Stimulated activated CD4-positive, alpha-beta T cell treated with anti-CD3 and anti-CD28 coated beads, TNF-alpha, amount 100 ng/mL, for 48 hours (primary cell): ENCODE measurements at places on chromosomes 1 and 21.

DNA sequence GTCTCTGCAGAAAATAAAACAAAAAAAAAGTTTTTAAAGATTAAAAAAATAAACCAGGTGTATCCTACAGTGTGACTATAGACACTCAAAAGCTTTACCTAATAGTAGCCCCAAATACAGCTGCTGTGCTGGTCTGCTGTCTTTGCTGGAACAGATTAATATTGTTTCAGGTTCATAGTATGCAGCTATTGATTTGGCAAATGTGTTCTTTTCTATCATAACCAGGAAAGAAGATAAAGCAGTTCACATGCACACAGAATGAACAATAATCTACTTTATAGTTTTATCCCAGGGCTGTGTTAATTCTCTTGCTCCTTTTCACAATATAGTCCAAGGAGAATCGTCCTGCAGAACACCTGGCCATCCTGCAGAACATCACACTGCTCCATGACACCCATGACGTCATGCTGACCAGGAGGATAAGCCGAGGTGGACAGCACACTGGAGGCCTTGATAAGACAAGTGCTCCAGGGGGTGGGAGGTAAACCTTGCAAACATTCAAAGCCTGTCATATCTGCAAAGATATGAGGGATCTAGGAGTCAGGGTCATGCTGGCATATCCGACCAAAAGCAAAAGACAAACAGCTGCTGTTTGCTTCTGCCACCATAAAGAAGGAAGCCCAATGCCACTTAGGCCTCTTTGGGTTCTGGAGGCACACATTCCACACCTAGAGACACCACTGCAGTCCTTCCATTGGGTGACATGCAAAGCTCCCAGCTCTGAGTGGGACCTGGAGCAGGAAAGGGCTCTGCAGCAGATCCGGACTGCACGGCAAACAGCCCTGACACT lies 86.1 kb upstream of the SLC2A1 start:
- no peak for DNase-seq

- DNase-seq: no peak
Measured at GRCh38 chr1:23545851-23546250, 13.4 kb downstream of the ID3 start.

- DNase-seq: no peak
Measured at GRCh38 chr1:209388358-209388757, 195.2 kb upstream of the CAMK1G start.

DNA sequence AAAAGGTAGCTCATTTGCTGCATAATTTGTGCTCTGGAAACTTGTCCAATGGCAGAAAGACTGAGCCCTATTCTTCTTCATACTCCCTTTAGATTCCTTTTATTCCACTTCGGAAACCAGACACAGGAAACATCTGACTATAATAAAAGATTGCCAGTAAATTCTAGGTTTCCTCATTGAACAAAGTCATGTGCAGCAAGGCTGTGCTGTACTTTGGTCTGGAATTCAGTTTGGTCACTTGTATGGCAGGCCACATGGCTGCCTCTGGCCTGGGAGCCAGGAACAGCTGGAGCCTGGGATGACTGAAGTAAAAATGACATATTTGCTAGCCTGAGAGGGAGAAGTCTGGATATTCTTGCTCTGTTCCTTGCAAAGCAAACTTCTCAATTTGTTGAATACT lies 79.6 kb downstream of the ST3GAL3 start:
- DNase-seq: no peak

DNA sequence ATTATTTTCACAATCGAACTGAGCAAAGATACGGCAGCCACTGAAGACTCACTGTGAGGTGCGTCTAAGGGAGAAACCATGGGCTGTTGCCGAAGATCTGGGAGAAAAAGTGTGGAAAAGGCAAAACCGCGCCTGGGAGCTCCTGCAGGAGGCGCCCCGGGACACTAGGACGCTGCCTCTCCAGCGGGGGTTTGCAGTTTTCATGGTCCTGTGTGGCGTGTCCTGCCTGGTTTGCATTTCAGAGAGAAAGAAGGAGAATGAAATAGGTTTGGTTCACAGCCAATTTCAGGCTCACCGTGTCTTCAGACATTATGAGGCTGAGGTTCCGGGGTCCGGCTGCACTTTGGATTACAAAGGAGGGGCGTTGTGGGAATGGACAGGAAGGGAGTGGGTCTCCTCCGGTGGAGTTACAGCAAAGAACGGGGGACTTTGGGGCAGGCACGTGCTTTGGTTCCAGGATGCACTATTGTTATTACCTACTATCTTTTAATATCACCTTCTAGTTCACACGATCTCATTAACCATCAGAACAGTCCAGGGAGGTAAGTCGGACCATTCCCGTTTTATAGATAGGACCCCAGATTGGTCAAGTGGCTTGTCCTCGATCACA lies 179.8 kb downstream of the DYRK1A start:
- DNase-seq: no peak

- no peak for DNase-seq
Measured at GRCh38 chr1:87930796-87931195, 602.1 kb downstream of the LMO4 start.

- no peak for DNase-seq
Measured at GRCh38 chr1:30929135-30929889, 20.8 kb upstream of the SDC3 start.
